M059J (cell line): ENCODE measurements at places on chromosomes 1 and 21.
A peak's percentile ranks its signal among the peaks of the same experiment; 100 is the strongest.

DNA sequence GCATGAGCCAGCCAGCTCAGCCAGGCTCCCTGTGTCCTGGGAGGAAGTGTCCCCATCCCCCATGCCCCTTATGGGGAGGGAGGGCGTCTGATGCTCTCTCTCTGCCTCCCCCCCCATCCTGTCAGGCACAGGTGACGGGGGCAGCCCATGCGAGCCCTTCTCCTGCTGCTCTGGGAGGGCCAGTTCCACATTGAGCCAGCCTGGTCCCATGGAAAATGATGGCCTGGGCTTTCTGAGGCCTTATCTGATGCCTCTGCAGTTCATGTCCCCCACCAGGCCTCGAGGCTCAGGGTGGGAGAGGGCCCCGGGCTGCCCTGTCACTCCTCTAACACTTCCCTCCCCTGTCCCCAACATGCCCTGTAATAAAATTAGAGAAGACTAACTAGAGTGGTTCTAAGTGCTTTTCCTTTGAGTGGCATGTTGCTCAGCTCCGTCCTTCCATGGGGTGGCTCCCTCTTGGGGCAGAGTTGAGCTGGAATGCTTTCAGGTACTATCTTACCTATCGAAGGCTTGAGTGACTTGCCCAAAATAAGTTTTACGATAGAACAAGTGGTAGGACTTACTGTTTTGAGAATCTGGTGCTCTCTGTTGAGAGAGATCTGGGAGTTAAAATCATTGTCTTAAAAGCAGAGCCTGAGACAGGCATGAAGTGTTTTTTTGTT, 1.8 kb upstream of the MTFR1L start:
- DNase-seq, result no peak

DNA sequence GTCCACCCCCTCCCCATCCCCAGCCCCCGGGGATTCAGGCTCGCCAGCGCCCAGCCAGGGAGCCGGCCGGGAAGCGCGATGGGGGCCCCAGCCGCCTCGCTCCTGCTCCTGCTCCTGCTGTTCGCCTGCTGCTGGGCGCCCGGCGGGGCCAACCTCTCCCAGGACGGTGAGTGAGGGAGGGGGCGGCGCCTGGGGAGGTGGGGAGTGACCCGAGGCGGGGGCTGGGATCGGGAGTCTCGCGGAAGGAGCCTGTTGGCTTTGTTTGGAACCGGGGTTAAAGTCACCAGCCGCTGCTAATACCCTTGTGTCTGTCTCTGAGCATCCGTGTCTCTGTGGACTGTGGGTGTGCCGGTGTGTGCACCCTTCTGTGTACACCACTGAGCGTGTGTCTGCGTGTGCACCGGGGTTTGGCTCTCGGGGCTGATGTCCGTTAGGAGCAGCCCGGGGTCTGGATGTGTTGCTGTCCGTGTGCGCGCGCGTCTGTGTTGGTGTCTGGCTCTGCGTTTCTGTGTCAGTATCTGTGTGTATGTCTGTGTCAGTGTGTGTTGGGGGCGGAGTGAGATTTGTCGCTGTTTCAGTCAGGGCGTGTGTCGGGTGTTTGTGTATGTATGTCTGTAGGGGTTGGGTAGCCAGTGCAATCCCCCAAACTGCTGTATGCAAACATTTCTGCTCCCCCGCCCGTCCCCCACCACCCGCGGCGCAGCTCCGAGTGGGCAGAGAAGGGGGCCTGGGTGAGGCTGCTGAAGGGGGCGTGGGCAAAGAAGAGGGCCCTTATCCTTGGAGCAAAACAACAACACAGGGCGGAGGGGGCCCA, 480 bp downstream of the CADM3 start:
- DNase-seq, result no peak

DNA sequence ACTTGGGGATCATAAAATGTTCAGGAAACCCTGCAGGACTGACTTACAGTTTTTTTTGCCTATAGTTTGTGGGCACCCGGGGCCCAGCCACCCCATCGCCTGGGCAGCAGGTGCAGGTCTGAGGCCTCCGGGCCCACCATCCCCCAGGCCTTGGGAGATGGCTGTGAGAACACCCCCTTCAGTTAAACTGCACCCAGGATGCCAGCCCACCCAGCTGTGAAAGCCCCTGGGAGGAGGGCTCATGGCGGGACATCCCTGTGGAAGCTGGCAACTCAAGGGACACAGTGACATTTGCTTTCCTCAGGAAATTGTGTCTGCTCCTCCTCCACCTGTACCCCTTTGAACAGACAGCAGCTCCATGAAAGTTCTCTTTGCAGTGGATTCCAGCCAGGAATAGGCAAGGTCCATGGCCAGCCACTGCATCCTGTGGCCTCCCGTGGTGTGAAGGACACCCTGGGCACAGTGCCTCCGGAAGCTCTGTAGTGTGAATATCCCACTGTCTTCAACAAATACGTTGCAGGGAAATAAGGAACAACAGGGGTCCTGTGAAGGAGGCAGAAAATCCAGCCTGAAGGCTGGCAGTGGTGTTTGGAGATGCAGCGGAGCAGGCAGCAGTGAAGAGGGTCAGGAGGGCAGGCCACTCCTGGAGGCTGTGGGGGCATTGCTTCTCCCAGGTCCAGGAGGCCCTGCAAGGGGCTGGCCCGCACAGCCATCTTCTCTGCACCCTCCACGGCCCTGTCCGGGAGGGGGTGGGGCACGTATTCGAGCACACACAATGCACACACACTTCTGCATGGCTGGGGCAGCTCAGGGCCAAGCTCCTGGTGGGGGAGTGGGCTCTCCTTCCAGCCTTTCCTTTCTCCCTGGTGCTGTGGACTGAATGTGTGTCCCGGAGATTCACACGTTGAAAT, 2.1 kb upstream of the OBSCN start:
- DNase-seq, result no peak

DNA sequence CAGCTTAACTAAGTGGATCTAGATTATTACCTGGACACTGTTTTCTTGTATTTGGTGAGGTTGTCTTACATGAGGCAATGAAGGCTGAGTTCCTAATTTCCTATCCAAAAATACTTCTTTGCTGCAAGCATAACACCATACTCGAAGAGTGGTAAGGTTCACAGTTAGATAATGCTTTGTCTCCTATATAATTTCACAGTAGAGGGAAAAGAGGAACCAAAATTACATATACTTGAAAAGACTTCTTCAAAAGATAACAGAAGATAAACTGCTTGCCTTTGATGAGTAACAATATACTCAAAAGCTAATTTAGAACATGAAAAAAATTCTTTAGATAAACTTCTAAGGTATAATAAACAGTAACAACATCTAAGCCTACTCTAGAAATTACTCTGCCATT, 20.4 kb downstream of the USP33 start:
- DNase-seq, result no peak

- peak; percentile 77 for DNase-seq
Observed at GRCh38 chr1:183812686-183813569, 8.0 kb downstream of the RGL1 start.

DNA sequence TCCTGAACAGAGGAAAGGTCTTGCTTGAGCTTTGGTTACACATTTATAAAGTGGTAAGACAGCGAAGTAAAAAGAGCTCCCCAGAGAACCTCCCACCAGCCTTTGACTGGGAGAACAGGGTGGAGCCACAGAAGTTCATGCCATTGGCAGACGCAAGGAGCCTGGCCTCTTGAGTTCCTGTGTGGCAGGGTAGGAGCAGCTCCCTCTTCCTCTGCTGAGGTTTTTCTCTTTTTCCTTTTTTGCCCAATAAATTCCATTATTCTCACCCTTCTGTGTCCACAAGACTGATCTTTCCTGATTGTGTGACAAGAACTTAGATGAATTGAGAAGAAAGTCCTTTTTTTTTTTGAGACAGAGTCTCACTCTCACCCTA, 4.3 kb downstream of the THEM4 start:
- no peak for DNase-seq

GRCh38 chr1:19336543-19336942, 24.4 kb downstream of the SLC66A1 start:
- DNase-seq, result peak; percentile 69

DNA sequence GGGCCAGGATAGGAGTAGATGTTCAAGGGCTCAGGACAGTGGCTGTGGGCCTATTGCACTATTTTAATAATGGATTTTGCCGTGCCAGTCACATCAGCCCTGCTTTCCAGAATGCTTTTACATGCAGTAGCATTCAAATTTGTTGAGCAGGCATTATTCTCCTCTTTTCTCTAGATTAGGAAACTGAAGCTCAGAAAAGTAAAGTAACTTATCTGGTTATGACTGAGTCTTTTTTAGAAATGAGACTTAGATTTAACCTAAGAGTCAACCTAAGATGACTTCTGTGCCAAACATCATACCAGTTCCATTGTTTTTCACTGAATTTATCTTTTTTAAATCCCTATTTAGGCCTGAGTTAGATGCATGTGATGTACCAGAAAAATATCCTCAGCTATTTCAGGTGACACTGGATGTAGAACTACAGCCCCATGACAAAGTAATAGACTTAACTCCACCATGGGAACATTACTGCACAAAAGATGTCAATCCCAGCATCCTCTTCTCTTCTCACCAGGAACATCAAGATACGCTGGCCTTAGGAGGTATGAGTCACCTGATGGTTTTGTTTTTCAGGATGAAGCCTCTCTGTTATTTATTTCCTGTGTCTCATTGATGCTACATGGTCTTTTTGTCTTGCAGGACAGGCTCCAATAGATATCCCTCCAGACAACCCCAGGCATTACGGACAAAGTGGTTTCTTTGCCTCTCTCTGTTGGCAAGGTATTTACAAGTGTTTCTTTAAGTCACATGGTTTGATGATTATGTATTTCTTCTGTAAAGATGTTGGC, 31.4 kb upstream of the LEPR start:
- peak; percentile 53 for DNase-seq

GRCh38 chr21:27953340-27954045, 986.6 kb upstream of the ADAMTS5 start:
- peak; percentile 9 for DNase-seq

- no peak for DNase-seq
Observed at GRCh38 chr1:34846265-34846664, 13.3 kb downstream of the SMIM12 start.

DNA sequence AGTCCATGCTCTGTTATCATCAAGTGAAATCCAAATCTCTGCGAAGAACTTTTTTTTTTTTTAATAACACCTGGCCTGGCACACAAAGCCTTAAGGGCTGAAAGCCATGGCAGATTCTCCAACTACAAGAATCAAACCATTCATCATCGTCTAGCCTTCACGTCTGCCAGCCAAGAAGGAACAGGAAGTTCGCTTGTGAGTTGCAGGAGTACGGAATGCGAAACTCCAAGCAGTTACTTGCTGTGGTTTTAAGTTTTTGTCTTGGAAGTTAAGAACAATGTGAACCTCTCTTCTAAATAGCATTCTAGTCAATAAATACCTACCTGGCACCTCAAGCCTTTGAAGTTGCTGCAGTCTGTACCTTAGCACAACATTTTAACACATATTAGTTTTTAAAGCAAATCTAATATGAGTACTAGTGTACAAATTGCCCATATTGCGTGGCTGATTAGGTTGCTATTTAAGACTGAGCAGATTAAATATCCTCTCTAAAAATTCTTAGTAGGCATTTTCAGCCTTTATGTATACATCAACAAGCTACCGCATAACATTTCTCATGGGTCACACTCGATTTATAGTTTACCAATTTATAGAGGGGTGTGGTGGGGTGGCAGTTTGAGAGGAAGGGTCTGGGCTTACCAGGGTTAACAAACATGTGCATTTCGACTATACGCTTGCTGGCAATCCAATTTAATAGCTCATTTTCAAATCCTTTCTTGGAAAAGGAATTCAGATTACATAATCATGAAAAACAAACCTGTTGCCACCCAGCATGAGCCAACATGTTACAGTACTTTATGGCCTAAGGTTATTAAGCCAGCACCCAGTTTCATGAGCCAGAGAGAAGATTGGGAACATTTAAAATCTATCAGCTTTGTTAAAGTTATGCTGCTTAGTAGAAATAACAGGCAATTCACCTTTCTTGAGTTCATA, 22.2 kb upstream of the PTPN14 start:
- peak; percentile 82 for DNase-seq
